ENCODE measurements at places on chromosomes 1 and 21. TPM values are rescaled to one million over a fixed set of nuclear protein-coding genes. Genes with fewer than 3 reads are reported as not detected.

The HS2ST1 gene
- 16.8 TPM for polyA plus RNA-seq

The NTRK1 gene
- polyA plus RNA-seq = 0.37 TPM

The LCE2A gene
- not detected for polyA plus RNA-seq

The GPBP1L1 gene
- polyA plus RNA-seq = 62.6 TPM

The PRELP gene
- polyA plus RNA-seq = 1.5 TPM

- no peak for DNase-seq
Observed at GRCh38 chr21:15626031-15626430, 103.8 kb upstream of the USP25 start.

- no peak for DNase-seq
Observed at GRCh38 chr21:41065539-41065938, 102.4 kb upstream of the BACE2 start.

DNA sequence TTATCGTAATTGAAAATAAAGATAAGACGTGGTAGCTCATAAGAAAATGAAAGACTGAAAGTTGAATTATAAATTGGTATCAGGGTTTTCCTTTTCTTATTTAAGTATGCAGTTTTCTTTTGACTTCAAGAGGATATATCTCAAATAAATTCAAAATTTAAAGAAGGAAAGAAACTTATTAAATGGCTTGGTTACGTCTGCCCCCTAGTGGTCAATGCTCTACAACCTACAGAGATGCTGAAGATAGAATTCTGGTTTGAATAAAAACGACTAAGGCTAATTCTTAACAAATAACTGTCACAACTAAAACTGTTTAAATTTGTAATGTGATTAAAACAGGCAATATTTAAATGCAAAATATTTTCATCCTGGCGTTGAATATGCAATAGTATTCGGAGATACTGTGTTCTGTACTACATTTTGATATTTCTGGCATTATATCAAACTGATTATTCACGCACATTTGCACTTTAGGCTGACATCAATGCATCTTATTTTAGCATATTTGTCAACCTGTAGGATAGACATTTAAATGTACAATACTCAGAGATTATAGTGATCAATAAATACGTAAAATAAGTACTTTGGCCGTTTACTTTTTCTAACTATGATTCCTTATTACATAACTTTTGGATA is 26.8 kb downstream of the IFI44 start:
- peak; percentile 49 for DNase-seq

DNA sequence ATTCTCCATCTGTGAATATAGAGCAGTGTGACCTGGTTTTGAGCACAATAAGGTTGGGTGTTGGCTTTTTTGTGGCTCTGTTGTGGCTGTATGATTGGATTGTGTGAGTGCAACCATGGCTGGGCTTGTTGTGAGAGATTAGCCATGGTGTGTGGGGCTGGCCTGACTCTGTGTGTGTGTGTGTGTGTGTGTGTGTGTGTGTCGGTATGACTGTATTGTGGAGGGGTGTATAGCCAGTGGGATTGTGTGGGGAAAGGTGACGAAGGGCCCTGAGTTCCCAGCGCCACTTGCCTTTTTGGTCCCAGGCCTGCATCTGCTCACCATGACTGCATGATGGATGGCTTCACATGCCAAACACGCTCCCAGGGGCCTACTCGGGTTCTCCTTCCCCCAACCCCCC is 5.9 kb upstream of the SLC6A9 start:
- DNase-seq = no peak

DNA sequence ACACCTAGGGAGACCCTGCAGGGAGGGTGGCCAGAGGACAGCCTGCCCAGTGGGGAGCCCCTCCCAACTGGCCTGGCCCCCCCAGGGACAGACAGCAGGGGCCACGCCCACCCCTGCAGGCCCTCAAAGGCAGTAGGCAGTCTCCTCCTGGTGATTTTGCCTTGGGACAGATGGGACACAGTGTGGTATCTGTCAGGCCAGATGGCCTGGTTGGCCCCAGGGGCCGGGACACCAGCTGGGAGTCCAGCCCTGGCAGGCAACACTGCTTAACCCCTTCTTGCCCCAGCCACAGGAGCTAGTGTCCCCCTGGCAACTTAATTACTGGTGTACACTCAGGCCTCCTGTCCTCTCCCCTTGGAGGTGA is 17.8 kb downstream of the IFFO2 start:
- no peak for DNase-seq

DNA sequence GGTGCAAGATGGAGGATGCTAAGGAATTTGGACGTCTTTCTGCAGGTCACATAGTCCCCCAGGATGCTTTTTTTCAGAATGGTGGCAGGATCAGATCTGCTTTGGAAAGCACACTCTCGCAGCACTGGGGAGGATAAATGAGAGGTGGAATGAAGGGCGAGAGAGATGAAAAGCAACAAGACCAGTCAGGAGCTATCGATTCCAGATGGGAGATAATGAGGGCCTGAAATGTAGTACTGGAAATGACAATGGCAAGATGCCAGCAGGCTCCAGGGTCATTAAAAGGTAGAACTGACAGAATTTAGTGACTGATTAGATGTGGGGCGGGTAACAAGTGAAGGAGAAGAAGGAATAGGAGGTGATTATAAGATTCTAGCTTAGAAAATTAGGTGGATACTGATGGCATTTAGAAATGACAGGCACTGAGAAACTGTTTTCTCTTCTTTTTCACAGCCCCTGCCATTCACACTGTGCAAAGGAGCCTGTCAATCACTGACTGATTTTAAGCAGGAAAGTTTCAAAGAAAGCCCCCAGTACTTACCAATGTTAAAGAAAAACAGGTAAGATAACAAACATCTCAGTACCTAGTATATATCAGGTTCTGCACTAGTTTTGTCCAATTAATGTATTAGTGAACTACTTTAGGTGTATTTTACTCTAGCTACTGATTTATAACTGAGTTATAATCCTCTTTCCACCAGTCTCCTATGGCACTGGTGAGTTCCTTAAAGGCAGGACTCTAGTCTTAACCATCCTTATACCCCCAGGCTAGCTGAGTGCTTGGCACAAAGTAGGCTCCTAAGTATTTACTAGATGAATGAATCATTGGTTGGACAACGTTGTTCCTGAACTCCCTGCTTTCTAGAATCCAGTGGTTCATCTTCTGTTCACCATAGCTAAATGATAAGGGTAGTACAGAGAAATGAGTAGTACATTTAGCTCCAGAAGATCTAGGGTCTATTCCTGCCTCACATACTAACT is 9.2 kb downstream of the PIGM start:
- DNase-seq = no peak

- DNase-seq = peak; percentile 76
Observed at GRCh38 chr1:154559466-154560044, 1.1 kb upstream of the UBE2Q1 start.

DNA sequence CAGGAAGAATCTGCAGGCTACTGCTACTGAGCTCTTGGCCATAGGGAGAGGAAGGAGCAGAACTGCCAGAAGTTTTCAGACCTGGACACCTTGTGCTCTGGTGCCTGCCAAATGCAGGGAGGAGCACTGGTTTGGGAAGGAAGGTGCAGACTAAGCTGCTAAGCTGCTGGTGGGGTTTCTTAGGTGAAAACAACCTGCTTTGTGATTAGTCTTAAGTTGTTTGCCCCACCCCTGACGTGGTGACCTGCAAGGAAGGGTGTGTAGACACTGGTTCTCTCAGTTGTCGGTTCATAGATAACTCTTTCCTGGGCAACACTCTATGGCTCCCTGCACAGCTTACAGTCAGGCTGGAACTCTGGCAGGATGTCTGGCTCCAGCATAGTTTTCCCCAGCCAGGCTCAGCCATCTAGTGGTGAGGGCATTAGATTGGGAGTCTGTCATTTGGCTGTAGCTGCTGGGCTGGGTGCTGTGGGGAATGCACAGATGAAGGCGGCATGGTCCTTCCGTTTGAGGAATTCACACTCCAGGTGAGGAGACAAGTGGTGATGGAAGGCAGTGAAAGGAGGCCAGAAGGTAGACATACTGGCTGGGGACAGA is 10.3 kb upstream of the S100A10 start:
- no peak for DNase-seq

- no peak for DNase-seq
Observed at GRCh38 chr1:84361796-84362195, 36.5 kb upstream of the DNASE2B start.

- no peak for DNase-seq
Observed at GRCh38 chr1:30761381-30762151, 4.0 kb upstream of the LAPTM5 start.

GRCh38 chr1:32709075-32709474 is 6.5 kb upstream of the SYNC start:
- DNase-seq = no peak
